Muscle of leg (tissue), 16 donors: ENCODE measurements at places on chromosomes 1 and 21. TPM values are rescaled to one million over a fixed set of nuclear protein-coding genes. Genes with fewer than 3 reads are reported as not detected.

DNA sequence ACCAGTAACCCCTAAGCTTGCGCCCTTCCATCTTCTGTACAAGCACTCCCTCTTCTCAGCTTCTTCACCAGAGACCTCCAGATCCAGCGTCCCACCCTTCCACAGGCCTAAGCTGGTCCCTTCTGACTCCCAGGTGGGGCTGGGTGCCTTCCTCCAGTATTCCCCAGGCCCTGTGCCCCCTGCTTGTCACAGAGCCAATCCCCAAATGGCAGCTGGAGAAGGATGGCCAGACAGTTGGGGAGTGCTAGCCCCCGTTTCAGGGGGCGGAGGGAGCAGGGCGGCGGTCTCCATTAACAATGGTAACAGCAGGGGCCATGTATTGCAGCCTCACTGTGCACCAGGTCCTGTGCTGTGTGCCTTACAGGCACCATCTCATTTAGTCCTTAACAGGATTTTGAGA lies 85.7 kb downstream of the KCNN3 start:
- H3K4me3 ChIP-seq, result no peak overlapping the region
- no peak overlapping the region for H3K27ac ChIP-seq
- H3K27me3 ChIP-seq, result no peaks in the 10 kb centered on the region
- peaks cover 7% of the 10 kb centered on the region for H3K36me3 ChIP-seq
- peaks cover 7% of the 10 kb centered on the region for H3K4me1 ChIP-seq
- DNase-seq, result no peak

GRCh38 chr1:204619721-204620120 lies 65.8 kb downstream of the LRRN2 start:
- no peak overlapping the region for H3K4me3 ChIP-seq
- H3K27ac ChIP-seq, result no peak overlapping the region
- no peak for DNase-seq
- peaks cover 25% of the 10 kb centered on the region for H3K4me1 ChIP-seq
- H3K27me3 ChIP-seq, result peaks cover 2% of the 10 kb centered on the region
- H3K36me3 ChIP-seq, result no peaks in the 10 kb centered on the region

DNA sequence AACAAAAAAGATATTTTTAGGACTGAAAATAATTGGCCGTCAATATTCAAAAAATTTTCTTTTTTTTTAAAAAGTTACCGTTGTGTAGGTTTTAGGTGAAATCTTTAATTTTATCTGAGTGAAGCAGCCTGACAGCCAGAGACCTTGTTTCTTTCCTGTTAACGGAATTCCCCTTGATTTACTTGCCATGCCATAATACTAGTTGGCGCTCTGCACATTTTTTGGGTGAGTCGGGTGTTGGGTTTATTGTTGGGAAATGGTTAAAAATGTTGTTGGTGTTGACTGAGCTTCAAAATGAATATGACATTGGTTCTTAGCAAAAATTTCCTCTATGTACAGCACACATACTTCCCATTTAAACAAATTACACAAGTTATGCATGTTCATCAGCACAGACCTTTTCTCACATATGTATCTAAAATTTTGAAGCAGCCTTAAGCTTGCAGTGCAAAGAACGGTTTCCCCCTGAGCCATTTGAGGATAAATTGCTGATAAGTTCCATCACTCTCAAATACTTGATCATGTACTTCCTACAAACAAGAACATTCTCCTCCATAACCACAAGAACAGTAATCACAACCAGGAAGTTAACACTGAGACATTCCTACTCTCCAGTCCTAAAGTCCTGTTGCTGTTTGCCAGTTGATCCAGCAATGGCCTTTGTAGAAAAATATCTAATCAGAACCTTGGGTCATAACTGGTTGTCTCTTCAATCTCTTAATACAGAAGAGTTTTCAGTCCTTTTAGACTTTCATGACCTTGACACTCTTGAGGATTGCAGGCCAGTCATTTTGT lies 34.2 kb downstream of the CAMTA1 start:
- no peak overlapping the region for H3K4me3 ChIP-seq
- no peak overlapping the region for H3K27ac ChIP-seq
- H3K36me3 ChIP-seq, result no peaks in the 10 kb centered on the region
- no peak for DNase-seq
- no peaks in the 10 kb centered on the region for H3K4me1 ChIP-seq

GRCh38 chr1:36160949-36161485 lies 5.1 kb downstream of the MAP7D1 start:
- H3K36me3 ChIP-seq, result peaks cover 36% of the 10 kb centered on the region
- peak; percentile 73 for DNase-seq
- peak overlapping the region; percentile 45 for H3K4me3 ChIP-seq
- no peaks in the 10 kb centered on the region for H3K27me3 ChIP-seq
- peak overlapping the region; percentile 91 for H3K27ac ChIP-seq
- peaks cover 48% of the 10 kb centered on the region for H3K4me1 ChIP-seq

DNA sequence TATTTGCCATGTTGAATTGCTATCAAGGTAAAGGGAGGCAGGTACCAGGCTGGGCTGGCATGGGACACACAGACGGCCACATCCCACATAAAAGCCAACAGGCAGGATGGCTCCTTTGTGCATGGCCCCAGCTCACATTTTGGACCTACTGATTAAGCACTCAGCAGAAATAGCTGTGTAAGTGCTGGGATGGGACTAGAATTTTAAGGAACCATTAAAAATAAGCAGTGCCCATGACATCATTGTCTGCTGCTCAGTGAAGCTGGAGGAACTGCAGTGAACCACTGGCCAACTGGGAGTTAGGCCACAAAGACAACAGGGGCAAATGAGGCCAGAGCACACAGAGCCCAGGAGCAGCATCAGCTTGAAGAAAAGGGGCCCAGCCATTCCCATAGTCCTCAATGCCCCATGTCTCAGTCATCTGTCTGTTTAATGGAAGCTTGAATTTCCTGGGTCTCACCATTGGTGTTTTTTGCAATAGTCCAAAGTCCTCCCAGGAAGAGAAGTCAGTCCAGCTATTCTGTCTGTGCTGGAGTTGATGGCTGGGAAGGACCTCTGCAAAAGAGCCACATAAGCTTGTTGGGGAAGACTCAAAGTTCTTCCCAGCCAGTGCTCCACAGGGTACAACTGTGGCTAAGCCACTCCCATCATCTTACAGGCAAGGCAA lies 45.3 kb upstream of the TNR start:
- peaks cover 2% of the 10 kb centered on the region for H3K27me3 ChIP-seq
- no peak overlapping the region for H3K27ac ChIP-seq
- H3K36me3 ChIP-seq, result no peaks in the 10 kb centered on the region
- no peak for DNase-seq
- peaks cover 15% of the 10 kb centered on the region for H3K4me1 ChIP-seq
- H3K4me3 ChIP-seq, result no peak overlapping the region

GRCh38 chr1:2455757-2456156 lies 20.3 kb upstream of the PLCH2 start:
- no peak overlapping the region for H3K27ac ChIP-seq
- no peaks in the 10 kb centered on the region for H3K36me3 ChIP-seq
- no peak for DNase-seq
- peaks cover 15% of the 10 kb centered on the region for H3K4me1 ChIP-seq
- peaks cover 5% of the 10 kb centered on the region for H3K27me3 ChIP-seq

DNA sequence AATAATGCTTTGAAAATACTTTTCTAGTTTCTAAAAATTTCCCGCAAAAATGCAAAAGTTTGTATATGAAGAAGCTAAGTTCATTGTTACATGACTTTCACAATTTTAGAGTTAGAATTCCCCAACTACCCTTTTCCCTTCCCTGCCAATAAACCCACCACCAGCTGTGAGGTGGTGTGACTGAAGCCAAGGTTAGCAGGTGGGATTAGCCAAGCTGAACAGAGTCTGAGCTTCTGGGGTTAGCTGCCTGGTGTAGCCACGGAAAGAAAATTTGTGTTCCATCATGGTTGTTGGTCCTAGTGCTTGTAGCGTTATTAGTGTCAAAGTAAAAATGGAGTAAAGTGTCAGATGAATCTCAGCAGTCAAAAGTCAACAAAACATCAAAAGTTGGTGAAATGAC lies 110.9 kb downstream of the ASTN1 start:
- H3K27ac ChIP-seq, result no peak overlapping the region
- no peak for DNase-seq
- no peaks in the 10 kb centered on the region for H3K36me3 ChIP-seq
- H3K4me1 ChIP-seq, result no peaks in the 10 kb centered on the region
- H3K27me3 ChIP-seq, result no peaks in the 10 kb centered on the region

GRCh38 chr21:36297938-36298572 lies 21.9 kb upstream of the MORC3 start:
- H3K36me3 ChIP-seq, result peaks cover 2% of the 10 kb centered on the region
- DNase-seq, result peak; percentile 71
- H3K4me3 ChIP-seq, result no peak overlapping the region
- H3K27ac ChIP-seq, result peak overlapping the region; percentile 52
- H3K4me1 ChIP-seq, result peaks cover 10% of the 10 kb centered on the region
- no peaks in the 10 kb centered on the region for H3K27me3 ChIP-seq

DNA sequence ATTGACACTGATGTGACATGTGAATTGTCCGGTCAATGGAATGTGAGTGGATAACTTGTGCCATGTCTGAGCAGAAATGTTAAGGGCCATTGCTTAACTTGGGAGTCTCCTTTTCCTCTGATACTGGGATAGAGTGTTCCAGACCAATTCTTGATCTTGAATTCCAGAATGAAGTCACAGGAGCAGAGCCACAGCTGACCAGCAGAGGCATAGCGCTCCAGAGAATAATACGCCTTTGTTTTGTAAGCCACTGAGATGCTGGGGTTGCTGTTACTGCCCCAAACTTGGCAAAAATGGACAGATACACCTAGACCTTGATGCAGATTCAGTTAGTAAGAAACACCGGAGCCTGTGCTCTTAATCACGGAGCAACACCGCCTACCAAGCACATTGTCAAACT lies 6.3 kb downstream of the KCNJ6 start:
- no peak overlapping the region for H3K27ac ChIP-seq
- peaks cover 25% of the 10 kb centered on the region for H3K27me3 ChIP-seq
- H3K4me1 ChIP-seq, result peaks cover 4% of the 10 kb centered on the region
- H3K36me3 ChIP-seq, result no peaks in the 10 kb centered on the region
- DNase-seq, result no peak
- H3K4me3 ChIP-seq, result no peak overlapping the region

DNA sequence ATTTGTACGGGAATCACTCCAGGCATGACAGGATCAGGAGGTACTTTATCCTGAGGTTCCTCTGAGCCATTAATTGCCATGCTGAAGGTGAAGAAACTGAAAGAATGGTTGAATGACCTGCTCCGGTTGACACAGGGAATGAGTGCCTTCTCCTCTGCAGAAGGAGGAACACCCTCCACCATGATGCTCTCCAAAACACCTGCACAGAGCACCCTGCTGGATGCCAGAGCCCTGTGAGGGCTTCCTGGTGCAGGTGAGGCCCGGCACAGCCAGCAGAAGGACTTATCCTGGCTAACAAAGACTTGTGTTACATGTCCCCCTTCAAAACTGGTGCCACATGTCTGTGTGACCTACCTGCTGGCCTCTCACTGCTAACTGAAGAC lies 14.3 kb upstream of the LBR start:
- no peaks in the 10 kb centered on the region for H3K36me3 ChIP-seq
- H3K27me3 ChIP-seq, result no peaks in the 10 kb centered on the region
- peaks cover 23% of the 10 kb centered on the region for H3K4me1 ChIP-seq
- H3K27ac ChIP-seq, result no peak overlapping the region

DNA sequence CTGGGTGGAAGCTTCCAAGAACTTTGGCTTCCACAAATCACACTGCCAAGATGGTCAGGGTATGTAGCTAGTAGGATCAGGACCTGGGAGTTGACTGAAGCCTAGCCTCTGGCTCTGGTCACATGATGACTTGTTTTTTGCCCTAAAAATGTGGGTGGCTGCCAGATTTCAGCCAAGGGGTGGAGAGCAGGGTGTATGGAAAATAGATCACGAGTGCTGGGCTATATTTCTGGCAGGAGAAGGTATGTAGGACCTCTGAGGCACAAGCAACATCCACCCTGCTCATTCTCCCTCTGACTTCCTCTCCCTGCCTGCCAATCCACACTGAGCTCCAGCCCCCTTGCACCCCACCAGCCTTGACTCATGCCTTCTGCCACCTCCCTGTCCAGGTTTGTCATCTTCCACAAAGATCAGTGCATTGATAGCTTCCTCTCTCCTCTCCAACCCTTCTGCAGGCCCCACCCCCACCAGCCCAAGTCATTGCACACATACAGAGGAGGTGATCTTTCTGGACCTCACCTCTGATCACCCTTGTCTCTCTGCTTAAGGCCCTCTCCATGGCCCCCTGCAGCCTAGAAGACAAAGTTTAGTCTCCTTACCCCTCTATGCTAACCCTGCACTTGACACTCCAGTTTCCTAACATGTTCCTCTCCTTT lies 8.3 kb upstream of the CYP4B1 start:
- DNase-seq, result no peak
- no peaks in the 10 kb centered on the region for H3K27me3 ChIP-seq
- H3K4me3 ChIP-seq, result no peak overlapping the region
- H3K36me3 ChIP-seq, result no peaks in the 10 kb centered on the region
- H3K27ac ChIP-seq, result no peak overlapping the region
- H3K4me1 ChIP-seq, result no peaks in the 10 kb centered on the region

GRCh38 chr1:86502721-86503405 lies 34.1 kb downstream of the CLCA1 start:
- peaks cover 4% of the 10 kb centered on the region for H3K27me3 ChIP-seq
- no peak overlapping the region for H3K4me3 ChIP-seq
- no peak overlapping the region for H3K27ac ChIP-seq
- no peaks in the 10 kb centered on the region for H3K36me3 ChIP-seq

DNA sequence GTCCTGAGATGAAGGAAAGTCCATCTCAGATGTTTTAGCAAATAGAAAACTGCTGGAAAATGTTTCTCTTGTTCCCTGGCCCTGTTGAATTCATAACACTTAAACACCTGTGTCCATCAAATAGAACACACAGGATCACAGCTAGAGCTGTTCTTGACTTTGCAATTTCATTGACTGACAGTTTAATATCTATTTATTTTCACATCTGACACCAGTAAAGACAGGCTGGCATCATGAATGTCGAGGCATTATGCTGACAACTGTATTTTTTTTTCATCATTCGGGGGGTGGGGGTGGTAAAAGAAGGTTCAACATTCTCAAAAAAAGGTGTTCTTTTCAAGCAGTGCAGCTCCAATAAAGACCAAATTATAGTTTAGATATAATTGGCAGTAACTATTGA lies 591.2 kb upstream of the PTBP2 start:
- H3K27me3 ChIP-seq, result no peaks in the 10 kb centered on the region
- DNase-seq, result no peak
- no peaks in the 10 kb centered on the region for H3K4me1 ChIP-seq
- no peak overlapping the region for H3K27ac ChIP-seq

DNA sequence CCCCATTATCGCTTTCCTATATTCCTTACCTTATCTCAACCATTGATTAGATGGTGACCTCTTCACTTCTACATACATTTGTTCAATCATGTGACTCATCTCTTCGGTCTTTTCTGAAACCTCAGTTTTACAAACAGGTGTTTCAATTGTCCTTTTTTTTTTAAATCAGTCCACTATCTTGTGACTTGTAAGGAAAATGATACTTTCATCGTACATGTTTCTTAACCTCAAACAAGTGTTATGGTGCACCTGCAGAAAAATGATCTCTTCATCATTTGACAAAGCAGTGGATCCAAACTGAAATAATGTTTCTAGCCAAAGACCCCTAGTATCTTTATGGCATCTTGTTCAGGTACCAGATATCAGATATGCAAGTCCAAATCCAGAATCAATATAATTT lies 1157.2 kb downstream of the MRPL39 start:
- no peaks in the 10 kb centered on the region for H3K36me3 ChIP-seq
- no peak overlapping the region for H3K4me3 ChIP-seq
- no peak for DNase-seq

The IFNLR1 gene
- total RNA-seq, result 0.04 TPM

The BMP8B gene
- total RNA-seq, result 0.71 TPM

The MROH9 gene
- 0.09 TPM for total RNA-seq

The RNU1-4 gene
- total RNA-seq, result 2,384 TPM

The DAB1 gene
- total RNA-seq, result 1.5 TPM

The KRTAP11-1 gene
- total RNA-seq, result not detected

The FHL3 gene
- total RNA-seq, result 81.6 TPM

The LCE3D gene
- not detected for total RNA-seq
